A549 treated with DMSO at 1 μM for 4 hours (cell line): ENCODE measurements at places on chromosomes 13 and 19. TPM values are rescaled to one million over a fixed set of nuclear protein-coding genes. Genes with fewer than 3 reads are reported as not detected.

Gene PEG3
- not detected in 5 replicates for total RNA-seq

Gene CYP2F1
- not detected in 5 replicates for total RNA-seq

Gene URAD
- total RNA-seq: not detected in 5 replicates

Gene ZNF573
- total RNA-seq: 1.7 to 3.1 TPM (median 2.4 TPM) in 5 replicates

Gene KLF16
- 19.6 to 30.3 TPM (median 21.6 TPM) in 5 replicates for total RNA-seq

Gene ARRDC5
- not detected in 5 replicates for total RNA-seq

Gene KPTN
- total RNA-seq: 16.7 to 22.4 TPM (median 21.2 TPM) in 5 replicates

Gene FGF21
- total RNA-seq: not detected in 5 replicates

Gene POLR2E
- 197 to 246 TPM (median 217 TPM) in 5 replicates for total RNA-seq

Gene TEKTIP1
- 0.16 TPM in 1 of 5 replicates, not detected in the others for total RNA-seq

Gene AP1M2
- 36.2 to 50.7 TPM (median 39.6 TPM) in 5 replicates for total RNA-seq

Gene EXOC3L2
- 0.80 to 1.3 TPM (median 0.99 TPM) in 5 replicates for total RNA-seq

Gene TRAPPC5
- total RNA-seq: 43.8 to 95.6 TPM (median 89.8 TPM) in 5 replicates

Gene COX6B2
- 0.93 to 1.6 TPM (median 1.0 TPM) in 5 replicates for total RNA-seq

Gene ZNF91
- total RNA-seq: 0.16 to 0.58 TPM (median 0.21 TPM) in 5 replicates

Gene ACTMAP
- total RNA-seq: 16.4 to 19.7 TPM (median 18.4 TPM) in 5 replicates

Gene CGB5
- total RNA-seq: 1.0 to 1.6 TPM (median 1.4 TPM) in 5 replicates

Gene ITGBL1
- 1.0 to 2.0 TPM (median 1.8 TPM) in 5 replicates for total RNA-seq

Gene MIA
- total RNA-seq: not detected in 5 replicates

Gene FRY
- 0.01 to 0.21 TPM (median 0.04 TPM) in 4 of 5 replicates, not detected in the other for total RNA-seq

Gene ZNF431
- 2.5 to 6.2 TPM (median 3.0 TPM) in 5 replicates for total RNA-seq

Gene CKM
- 0.11 TPM in 1 of 5 replicates, not detected in the others for total RNA-seq

Gene EDDM13
- total RNA-seq: not detected in 5 replicates

Gene TEX101
- not detected in 5 replicates for total RNA-seq

Gene KL
- 0.01 to 0.03 TPM (median 0.03 TPM) in 3 of 5 replicates, not detected in the others for total RNA-seq

Gene KIR2DL4
- not detected in 5 replicates for total RNA-seq

Gene PMIS2
- not detected in 5 replicates for total RNA-seq

Gene MIR17HG
- total RNA-seq: 0.97 to 2.0 TPM (median 1.5 TPM) in 5 replicates

Gene TTC9B
- total RNA-seq: 0.26 to 0.61 TPM (median 0.51 TPM) in 5 replicates

Gene SLITRK1
- not detected in 5 replicates for total RNA-seq

Gene MAMSTR
- 0.28 to 0.51 TPM (median 0.48 TPM) in 5 replicates for total RNA-seq

Gene PROZ
- total RNA-seq: not detected in 5 replicates

Gene GPC6
- 3.7 to 6.4 TPM (median 5.9 TPM) in 5 replicates for total RNA-seq

Gene PPFIA3
- total RNA-seq: 6.5 to 8.7 TPM (median 7.2 TPM) in 5 replicates

Gene ZGLP1
- 0.87 to 3.6 TPM (median 1.7 TPM) in 5 replicates for total RNA-seq

Gene LILRA2
- not detected in 5 replicates for total RNA-seq

Gene OR7D2
- not detected in 5 replicates for total RNA-seq

Gene KIRREL2
- total RNA-seq: 0.44 to 0.74 TPM (median 0.58 TPM) in 5 replicates

Gene CCDC122
- 1.7 to 3.6 TPM (median 2.4 TPM) in 5 replicates for total RNA-seq

Gene COX7A1
- total RNA-seq: not detected in 5 replicates

Gene LGALS14
- total RNA-seq: not detected in 5 replicates

Gene FPR3
- not detected in 5 replicates for total RNA-seq

Gene OR10H1
- not detected in 5 replicates for total RNA-seq

Gene SHISA7
- 0.01 TPM in 1 of 5 replicates, not detected in the others for total RNA-seq

Gene MBD3L2
- not detected in 5 replicates for total RNA-seq

Gene TNFSF13B
- total RNA-seq: 0.07 to 0.25 TPM (median 0.07 TPM) in 3 of 5 replicates, not detected in the others

Gene MISP3
- 3.4 to 3.6 TPM (median 3.6 TPM) in 5 replicates for total RNA-seq

Gene ZNF256
- total RNA-seq: 1.1 to 1.4 TPM (median 1.2 TPM) in 5 replicates

Gene ZNF880
- 0.36 to 1.5 TPM (median 1.0 TPM) in 5 replicates for total RNA-seq

Gene KLK4
- total RNA-seq: 0.07 to 0.17 TPM (median 0.09 TPM) in 3 of 5 replicates, not detected in the others

Gene CGB7
- total RNA-seq: 0.35 to 0.92 TPM (median 0.45 TPM) in 5 replicates

Gene PTPRS
- total RNA-seq: 21.5 to 37.9 TPM (median 28.5 TPM) in 5 replicates

Gene CEACAM4
- not detected in 5 replicates for total RNA-seq

Gene MISP
- total RNA-seq: 86.2 to 99.9 TPM (median 95.7 TPM) in 5 replicates

Gene SLC25A41
- total RNA-seq: 0.13 to 0.20 TPM (median 0.16 TPM) in 4 of 5 replicates, not detected in the other

Gene ZNF382
- total RNA-seq: 0.02 to 0.24 TPM (median 0.08 TPM) in 3 of 5 replicates, not detected in the others

Gene PABPC3
- 0.16 to 0.20 TPM (median 0.19 TPM) in 5 replicates for total RNA-seq

Gene MEX3D
- total RNA-seq: 5.7 to 11.9 TPM (median 10.1 TPM) in 5 replicates

Gene LAIR1
- 0.16 TPM in 1 of 5 replicates, not detected in the others for total RNA-seq
